Activated naive CD8-positive, alpha-beta T cell treated with anti-CD3 and anti-CD28 coated beads, Interleukin-2, amount 50 U/mL, for 24 hours (primary cell): ENCODE measurements at places on chromosomes 6 and 20.

GRCh38 chr6:149566410-149567193 is 427 bp downstream of the GINM1 start:
- DNase-seq, result peak; percentile 56

GRCh38 chr20:48102076-48102787 is 317.0 kb upstream of the SULF2 start:
- DNase-seq, result no peak

DNA sequence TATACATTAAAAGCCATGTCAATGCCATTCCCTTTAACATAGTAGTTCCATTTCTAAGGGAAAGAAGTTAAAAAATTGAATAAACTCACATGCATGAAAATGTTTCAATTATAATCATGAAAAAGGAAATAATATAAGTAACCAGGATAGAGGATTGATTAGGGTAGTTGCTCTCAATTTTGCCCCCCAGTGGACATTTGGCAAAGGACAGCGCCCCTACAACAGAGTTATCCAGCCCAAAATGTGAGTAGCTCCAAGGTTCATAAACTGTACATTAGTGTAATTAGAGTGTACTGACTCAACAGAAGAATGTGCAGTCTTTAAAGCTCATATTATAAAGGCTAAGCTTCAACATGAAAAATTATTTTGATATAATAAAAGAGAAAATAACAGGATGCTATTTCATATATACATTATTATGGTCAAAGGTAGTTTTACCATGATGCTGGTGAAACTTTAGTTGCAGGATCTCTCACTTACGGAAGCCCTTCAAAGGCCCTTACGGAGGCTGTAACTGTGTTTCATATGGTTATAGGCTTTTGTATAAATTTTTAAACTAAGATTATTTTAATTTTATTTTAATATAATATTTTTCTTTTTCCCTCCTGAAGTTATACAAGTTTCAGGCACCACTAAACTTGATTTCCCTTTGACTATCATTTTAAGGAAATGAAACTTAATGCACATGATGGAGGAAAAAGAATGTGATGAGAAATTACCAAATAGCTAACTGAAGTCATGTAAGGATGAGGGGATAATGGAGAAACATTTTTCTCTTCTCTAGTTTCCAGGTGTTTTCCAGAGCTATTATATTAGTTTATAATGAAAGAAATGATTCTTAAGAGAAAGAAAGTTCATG is 403.6 kb downstream of the PLCB1 start:
- DNase-seq, result peak; percentile 12

- DNase-seq, result peak; percentile 50
These were observed 84.0 kb upstream of the ZNF217 start for GRCh38 chr20:53677447-53678314.

DNA sequence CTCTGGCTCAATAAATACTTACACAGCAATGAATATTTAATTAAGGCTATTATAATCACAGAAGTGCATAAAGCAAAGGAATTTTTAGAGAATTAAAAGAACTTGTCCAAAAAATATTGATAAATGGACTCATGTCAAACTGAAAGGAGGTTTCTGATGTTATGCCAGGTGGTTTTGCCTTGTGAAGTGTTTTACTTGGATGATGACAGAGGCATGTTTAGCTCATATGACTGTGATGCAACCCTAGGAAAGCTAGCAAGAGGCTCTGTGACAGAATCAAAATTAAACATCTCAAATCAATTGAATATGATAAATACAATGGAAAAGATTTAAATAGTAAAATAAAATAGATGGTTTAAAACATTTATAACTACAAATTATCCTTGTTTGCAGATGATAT is 137.3 kb downstream of the TMEM200A start:
- no peak for DNase-seq

- DNase-seq, result no peak
These were observed 553.0 kb upstream of the MARCKS start for GRCh38 chr6:113304116-113304515.

DNA sequence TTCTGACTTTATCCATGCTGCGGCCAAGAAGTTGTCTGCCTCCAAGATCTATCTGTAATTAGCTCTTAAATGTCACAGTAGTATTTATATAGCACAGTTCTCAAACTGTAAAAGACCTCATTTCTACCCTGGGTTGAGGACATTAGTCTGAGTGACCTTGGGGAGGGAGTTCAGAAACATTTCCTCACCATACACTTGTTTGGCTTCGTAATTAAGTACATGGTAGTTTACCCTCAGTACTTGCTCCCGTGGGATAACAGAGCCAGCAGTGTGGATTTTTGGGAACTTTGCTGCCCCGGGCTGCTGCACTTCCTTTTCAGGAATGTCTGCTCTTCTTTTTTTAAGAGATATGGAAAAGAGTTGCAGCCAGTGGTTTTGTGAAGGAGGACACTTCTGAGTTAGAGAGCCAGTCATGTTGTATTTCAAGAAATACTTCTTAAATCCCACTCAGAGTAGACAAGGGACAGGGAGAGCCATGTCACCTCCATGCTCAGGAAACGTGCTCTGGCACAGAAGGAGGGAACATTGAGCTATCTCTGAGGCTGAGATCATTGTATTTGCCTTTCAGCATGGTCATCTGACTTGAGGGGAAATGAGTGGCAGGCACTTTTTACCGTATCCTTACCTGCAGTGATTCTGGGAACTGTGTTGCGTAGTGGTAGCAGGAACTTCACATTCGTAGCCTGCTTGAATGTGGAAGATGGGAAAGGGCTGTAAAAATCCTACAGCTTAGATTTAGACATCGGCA is 33.6 kb downstream of the RPRD1B start:
- no peak for DNase-seq

- DNase-seq, result no peak
These were observed 275.6 kb downstream of the TENT5A start for GRCh38 chr6:81476881-81477280.

DNA sequence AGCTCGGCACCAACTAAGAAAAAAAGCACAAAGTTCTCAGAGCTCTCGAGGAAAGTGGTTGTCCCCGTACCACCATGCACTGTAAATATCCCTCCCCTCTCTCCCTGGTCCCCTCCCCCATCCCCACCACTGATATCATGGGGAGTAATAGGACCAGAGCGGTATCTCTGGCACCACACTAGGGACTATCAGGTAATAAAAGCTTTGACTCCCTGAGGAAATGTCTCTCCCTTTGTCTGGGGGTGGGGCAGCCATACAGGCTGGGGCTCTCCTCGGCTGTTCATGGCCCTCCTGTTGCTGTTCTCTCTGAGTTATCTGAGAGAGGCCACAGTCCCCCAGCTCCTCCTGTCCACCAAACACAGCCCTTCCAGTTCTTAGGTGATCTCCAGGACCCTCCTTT is 5.0 kb upstream of the GNRH2 start:
- DNase-seq, result no peak

DNA sequence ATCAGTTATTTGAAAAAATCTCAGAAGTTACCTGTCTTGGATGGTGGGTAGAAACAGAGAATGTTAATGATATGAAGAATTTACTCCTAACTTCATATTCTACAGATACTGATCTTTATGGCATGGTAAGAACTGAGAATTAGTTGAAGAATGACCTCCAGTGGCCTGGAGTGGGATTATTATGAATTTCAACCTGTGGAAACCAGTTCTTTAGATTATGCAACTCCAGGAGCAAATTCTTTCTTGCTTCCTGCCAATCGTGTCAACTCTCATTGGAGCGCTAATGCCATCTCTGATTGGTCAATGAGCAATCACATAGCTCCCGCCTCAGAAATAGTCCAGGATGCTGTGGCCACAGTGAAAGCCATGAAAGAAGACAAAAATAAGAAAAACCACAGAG is 40.6 kb downstream of the LYRM2 start:
- no peak for DNase-seq

DNA sequence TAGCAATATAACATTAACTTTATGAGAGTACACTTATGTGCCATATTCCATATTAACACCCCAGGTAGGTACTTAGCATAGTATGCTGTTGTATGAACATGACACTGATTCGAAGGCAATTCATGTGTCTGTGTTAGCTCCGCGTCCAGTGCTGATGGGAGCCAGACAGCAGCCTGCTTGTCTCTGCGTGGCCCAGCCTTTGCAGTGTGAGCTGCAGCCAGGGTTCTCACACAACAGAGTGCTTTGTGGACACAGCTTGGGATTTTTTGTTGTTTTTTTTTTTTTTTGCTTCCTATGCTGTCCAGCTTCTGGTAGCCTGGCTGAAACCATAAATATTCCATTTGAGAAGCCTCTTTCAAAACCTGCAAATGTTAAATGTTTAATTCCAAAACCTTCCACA is 350.9 kb downstream of the SMOC2 start:
- DNase-seq, result no peak

DNA sequence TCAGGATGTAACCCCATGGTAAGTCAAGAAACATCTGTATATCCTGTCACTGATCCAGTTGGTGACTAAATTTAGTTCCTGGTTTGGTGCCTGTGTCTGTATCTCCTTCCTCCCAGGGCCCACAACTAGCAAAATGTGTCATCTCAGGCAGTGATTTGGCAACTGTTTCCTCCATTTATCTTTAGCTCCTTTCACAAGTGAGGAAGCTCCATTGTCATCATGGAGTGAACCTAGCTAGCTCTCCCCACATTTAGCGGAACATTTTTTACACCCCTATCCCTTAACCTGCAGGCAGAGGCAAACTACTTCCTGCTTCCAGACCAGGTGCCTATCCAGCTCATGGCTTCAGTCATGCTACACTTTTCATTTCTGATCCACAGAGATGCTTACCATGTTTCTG is 99.5 kb downstream of the IPCEF1 start:
- no peak for DNase-seq

DNA sequence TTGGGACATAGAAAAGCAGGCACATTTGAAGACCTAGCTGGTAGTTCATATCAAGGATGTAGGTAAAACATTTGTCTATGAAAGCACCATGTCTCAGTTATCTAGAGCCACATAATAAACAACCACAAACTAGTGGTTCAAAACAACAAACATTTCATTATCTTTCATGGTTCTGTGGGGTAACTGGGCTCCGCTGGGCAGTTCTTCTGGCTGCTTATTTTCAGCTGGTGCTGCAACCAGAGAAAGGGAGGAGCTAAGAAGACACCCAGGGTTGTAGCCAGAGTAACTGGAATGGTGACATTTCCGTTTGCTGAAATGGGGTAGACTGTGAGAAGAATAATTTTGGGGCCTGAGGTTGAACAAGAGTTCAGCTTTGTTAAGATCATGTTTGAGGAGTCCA is 145.7 kb upstream of the SULF2 start:
- no peak for DNase-seq

GRCh38 chr6:135310291-135310690 is 129.2 kb downstream of the MYB start:
- DNase-seq, result no peak
